Left ventricle myocardium inferior (tissue), 1 donor: ENCODE measurements at places on chromosomes 12 and 14. TPM values are rescaled to one million over a fixed set of nuclear protein-coding genes. Genes with fewer than 3 reads are reported as not detected.

DNA sequence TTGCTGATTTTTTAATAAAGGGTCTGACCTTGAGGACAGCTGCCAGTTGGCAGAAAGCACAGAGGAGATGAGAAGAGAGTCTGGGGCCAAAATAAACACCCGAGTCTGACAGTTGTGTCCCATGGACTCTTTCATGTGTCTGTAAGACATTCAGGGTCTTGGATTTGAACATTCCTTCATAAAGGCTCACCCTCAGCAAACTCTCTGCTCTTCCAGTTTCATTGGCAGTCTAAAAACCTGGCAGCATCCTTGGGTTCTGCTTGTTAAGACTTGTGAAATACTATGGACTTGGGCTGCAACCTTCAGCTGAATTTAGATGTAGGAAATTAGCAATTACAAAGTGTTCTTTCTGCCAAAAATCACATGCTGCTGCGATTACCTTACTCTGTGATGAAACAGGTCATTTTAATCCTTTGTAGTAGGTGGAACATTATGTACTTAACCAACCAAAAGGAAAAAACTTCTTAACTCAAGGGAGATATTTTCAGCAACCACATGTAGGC lies 32.0 kb upstream of the LMNTD1 start:
- DNase-seq: no peak

- no peak for DNase-seq
These were observed 412.7 kb upstream of the SEL1L start for GRCh38 chr14:81946375-81946774.

DNA sequence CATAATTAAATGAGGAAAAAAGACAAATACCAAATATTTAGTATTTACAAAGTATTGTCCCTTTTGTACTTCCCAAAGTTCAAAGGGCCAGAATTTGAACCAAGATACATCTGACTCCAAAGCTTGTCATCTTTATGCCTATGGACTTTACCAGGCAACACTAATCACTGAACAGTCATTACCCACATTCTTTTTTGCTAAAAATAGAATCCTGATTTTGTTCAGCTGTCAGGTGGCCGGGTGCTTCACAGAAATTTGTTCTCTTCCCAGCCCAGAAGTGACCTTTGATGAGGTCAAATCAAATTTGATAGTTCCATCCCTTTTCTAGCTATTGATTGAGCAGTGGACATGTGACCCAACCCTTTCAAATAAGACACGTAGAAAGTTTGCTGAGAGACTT lies 121.6 kb downstream of the LLPH start:
- no peak for DNase-seq

DNA sequence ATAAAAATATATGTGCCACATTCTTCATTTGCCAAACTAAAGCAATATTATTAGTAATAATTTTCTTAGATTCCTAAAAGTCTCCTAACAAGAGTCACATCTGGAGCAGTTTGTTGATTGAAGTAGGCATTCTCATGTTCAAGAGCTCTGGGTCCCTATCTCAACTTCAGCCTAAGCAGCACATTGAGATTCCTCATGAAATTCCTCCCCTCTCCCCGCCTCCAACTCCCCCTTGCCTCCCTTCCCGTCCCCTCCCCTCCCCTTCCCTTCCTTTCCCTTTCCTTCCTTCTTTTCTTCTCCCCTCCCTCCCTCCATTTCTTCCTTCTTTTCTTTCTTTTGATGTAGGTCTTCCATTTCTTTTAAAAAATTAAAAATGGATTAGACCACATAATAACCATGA lies 48.7 kb upstream of the NAV3 start:
- no peak for DNase-seq

- DNase-seq: no peak
These were observed 2.4 kb upstream of the CISTR start for GRCh38 chr12:53754188-53754585.

DNA sequence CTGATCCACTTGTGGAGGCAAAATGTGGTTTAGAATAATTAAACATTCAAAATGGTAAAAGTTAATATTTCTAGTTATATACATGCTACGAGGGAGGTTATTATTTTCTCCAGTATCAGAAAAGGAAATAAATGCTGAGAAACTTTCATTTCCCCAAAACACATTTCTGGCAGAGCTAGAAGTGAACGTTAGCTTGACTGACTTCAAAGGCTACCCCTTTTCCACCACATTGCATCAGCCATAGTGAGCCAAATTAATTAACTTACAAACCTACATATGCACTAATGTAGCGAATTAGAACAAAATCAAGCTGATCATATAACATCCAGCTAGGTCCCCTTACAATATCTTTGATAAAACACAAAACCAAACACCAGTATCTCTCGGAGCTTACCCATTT lies 49.3 kb upstream of the RERGL start:
- no peak for DNase-seq

DNA sequence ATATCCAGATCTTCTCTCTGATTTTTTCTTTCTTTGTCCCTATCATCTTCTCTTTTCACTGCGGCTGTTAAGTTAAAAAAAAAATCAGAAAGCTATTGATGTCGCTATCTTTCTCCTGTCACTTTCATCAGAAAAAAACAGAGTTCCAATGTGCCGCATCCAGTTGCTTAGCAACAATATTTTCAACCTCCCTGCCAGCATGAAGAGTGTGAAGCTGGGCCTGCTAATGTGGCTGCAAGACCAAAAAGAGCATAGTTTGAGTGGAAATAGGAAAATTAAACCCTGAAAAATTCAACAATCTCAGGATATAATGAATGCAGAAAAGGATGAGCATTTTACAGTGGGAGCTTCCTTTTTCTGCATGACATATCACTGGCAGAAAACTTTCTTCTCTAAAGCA lies 1025.4 kb upstream of the LRFN5 start:
- no peak for DNase-seq

DNA sequence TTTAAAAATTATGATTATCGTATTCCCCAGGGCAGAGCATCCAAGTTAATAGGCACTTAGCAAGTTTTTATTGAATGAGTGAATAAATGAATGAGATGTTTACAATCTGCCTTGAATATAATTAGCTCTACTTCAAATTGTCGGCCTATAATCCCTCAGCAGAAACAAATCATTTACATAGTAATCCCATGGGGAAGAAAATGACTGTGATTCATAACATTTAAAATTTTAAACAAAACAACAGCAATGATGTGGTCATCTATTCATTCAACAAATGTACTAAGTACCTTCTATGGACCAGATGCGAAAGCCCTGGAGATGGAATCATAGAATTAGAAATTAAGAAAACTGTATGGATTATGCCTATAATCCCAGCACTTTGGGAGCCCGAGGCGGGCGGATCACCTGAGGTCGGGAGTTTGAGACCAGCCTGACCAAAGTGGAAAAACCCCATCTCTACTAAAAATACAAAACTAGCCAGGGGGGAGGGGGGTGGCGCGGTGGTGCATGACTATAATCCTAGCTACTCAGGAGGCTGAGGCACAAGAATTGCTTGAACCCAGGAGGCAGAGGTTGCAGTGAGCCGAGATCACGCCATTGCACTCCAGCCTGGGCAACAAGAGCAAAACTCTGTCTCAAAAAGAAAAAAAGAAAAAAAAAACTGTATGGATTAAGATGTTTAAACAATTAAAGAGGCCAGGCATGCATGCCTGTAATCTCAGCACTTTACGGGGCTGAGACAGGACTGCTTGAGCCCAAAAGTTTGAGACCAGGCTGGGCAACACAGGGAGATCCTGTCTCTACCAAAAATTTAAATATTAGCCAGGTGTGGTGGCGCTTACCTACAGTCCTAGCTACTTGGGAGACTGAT lies 17.7 kb upstream of the MDM2 start:
- DNase-seq: no peak

GRCh38 chr12:113103756-113104450 lies 31.7 kb downstream of the RASAL1 start:
- DNase-seq: no peak

The RASAL1 gene
- not detected for total RNA-seq

- no peak for DNase-seq
These were observed 18.0 kb upstream of the GUCY2C start for GRCh38 chr12:14714437-14714836.

The RIMBP2 gene
- not detected for total RNA-seq

DNA sequence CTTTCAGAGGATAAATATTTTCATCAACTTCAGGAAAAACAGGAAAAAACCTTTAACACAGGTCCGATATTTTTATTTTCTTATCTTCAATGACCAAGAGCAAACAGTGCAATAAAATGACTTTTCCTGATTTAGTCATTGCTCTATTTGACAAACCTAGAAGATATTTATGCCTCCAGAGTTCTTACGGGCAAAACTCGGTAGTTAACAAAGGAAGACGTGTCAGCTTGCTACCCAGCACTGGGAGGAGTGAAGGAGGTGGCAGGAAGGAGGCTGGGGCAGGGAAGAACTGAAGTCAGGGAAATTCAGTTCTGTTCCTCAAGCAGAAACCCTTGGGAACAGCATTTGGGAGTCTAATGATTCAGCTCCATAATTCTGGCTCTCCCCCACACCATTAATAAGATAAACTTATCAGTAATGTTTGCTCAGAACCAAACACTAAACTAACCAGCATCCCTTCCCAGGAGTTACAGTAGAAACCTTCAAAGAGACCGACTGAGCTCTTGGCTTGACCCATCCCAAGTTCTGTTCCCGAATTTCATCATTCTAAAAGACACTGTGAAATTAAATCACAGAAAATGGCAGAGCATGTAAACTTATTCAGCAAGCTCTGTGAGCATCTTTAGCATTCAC lies 163.3 kb downstream of the APAF1 start:
- no peak for DNase-seq

DNA sequence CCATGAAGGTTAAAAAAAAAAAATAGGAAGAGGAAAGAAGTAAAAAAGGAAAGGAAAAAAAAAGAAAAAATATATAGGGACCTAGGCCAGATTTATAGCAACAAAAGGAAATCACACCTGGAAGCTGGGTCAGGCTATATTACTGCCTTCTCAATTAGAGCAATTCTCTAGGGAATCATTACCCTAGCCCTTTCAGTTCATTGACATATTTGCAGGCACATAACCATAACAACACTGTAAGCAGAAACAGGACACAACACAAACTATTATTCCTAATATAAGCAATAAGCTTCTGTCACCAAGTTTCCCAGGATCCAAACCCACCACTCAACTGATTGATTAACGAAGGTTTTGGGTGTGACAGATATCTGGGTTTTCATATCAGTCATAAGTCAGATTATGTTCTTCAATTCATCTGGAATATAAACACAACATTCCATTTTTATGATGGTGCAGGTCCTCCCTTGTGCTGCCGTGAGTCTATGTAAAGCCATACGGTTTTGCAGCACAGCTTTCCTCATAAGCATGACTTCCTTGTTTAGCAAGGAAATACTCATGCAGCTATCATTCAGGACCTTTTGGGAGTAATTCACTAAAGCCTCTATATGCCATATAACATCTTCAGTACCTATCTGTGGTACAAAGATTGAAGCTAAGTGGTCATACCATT lies 4.2 kb downstream of the PCNX4 start:
- no peak for DNase-seq

DNA sequence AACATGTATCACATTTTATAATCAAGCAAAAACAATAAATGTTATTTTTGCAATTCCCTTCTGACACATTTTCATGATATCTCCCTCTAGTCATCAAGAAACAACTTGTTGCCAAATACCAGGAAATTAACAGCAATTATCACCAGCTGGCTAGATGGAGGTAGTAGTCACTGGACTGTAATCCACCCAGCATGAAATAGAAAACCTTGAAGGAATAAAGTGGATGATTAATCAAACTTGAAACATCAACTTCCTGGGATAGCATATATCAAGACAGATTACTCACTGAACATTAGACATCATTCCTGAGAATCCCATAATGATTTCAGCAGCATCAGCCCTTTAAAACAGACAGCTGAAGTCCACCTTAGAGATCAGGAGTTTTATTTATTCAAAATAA lies 259.0 kb downstream of the CCDC59 start:
- DNase-seq: no peak

- no peak for DNase-seq
These were observed 11.1 kb downstream of the PRKAB1 start for GRCh38 chr12:119679081-119679480.

The LRFN5 gene
- total RNA-seq: 0.30 TPM
